ENCODE measurements at places on chromosomes 11 and 22.

DNA sequence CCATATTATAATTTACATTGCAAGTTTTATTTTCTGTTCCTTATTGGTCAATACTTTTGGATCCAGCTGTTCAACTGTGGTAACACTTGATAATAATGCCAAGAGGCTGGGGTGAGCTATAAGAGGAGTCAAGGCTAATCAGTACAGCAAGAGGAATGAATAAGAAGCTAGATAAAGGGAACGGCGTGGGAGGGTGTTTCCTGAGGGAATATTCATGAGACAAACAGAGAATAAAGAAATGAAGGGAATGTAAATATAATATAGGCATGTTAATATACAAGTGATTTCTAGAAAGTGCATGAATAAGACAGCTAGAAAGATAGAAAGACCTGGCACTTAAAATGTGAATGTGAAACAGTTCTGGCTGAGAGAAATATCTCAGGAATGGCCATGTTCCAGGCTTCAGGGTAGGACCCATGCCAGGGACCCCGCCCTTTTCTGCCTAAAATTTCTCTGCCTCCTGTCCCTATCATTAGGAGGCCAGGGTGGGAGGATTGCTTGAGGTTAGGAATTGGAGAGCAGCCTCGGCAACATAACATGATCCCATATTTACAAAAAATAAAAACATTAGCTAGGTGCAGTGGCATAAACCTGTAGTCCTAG lies 3.9 kb downstream of the OR51B4 start:
- DNase-seq: no peak

DNA sequence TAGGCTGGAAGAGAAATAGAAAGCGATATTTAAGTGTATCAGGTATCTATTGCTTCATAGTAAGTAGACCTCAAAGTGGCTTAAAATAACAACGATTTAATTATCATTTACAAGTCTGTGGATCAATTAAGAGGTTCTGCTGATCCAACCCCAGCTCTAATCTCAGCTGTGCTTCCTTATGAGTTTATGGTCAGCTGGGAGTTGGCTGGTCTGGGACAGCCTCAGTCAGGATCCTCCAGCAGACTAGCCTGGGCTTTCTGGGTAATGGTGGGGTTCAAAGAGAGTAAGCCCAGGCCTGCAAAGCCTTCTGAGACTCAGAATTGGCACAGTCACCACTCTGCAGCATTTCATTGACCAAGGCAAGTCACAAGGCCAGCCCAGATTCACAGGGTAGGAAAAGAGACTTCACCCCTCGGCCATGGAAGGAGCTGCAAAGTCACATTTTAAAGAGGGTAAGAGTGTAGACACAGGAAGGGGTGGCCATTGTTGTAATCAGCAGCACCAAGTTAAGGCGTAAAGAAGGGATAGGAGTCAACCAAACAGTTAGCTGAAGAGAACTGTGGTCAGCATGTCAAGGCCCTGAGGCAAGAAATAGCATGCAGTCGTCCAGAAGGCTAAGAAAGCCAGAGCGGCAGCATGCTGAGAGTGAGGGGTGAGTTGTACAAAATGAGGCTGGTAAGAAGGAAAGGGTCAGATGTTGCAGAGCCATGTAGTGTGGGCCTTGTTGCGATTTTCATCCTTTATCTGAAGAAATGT lies 168.2 kb downstream of the ETS1 start:
- no peak for DNase-seq

DNA sequence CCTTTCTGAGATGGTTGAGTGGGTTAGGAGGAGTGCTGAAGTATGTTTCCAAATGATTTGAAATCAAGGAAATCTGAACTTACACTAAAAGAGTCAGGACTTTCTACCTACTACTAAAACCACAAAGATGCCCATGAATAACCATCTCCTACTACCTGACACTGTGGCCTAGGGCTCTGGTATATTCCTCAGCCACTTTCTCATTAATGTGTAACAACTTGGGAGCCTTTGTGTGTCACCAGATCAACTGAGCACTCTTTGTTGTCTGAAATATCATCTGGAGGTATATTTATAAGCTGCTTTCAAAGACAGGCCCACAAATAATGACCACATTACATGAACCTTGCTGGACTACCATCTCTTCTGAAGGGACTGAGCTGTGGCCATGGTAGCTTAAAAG lies 43.9 kb downstream of the RELT start:
- DNase-seq: no peak

DNA sequence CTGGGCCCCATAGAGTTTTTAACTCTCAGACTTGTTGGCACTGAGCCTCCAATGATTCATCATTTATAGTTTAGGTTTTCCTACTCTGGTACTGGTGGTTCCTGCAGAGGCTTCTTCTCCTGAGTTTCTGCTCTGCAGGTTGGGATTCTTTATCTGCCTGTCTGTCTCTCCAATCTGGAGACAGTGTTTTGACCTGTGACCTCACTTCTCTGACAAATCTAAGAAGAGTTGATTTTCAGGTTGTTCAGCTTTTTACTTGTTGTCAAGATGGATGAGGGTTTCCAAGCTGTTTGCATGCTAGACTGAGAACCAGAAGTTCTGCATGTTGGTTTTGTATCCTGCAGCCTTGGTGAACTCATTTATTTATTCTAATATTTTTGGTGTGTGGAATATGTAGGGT lies 63.9 kb downstream of the JAM3 start:
- DNase-seq: no peak

DNA sequence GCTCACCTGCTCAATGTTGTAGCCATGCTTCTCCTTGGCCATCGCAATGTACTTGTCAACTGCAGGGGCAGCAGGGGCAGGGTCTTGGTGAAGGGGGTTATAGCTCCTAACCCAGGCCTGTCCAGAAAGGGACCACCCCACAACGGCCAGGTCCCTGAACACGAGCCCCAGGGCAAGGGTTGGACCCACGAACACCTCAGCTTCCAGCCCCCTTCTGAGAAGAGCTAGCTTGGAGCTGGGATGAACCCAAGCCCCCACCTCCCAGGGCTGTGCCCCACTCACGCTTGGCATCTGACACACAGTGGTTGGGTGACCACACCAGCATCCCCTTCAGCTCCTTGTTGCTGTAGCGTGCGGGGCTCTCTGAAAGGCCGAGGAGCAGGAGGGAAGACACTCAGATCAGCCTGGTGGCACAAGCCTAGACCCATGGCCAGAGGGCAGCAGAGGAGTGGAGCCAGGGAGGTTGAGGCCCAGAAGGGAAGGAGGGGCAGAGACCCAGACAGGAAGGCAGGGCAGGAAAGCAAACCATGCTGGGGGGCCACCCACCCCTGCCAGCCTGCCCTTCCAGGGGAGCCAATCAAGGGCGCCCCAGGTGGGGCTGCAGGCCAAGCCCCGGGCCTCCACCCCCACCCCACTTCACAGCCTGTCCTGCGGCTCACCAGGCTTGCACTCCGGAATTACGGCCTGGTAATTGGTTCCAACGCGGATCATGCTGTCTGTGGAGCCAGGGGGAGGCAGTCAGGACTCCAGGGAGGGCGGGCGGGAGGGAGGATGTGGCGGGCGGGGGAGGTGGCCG lies 1.9 kb downstream of the RCOR2 start:
- no peak for DNase-seq

GRCh38 chr11:16789063-16789420 lies 50.6 kb downstream of the C11orf58 start:
- no peak for DNase-seq

DNA sequence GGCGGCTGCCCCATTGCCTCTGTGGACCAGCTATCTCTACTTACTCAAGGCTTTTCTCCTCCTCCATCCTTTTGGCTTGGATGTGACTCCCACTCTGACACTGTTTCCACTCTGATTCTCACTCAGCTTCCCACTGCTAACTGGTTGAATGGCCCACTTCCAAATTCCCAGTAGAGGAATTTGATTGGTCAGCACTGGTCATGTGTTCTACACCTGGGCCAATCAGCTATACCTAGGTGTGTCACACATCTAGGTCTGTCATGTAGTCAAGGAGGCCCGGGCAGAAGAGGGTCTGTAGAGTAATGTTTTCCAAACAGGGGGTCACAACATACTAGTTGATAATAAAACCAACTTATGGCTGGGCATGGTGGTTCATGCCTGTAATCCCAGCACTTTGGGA lies 53.3 kb downstream of the TPBGL start:
- DNase-seq: no peak

DNA sequence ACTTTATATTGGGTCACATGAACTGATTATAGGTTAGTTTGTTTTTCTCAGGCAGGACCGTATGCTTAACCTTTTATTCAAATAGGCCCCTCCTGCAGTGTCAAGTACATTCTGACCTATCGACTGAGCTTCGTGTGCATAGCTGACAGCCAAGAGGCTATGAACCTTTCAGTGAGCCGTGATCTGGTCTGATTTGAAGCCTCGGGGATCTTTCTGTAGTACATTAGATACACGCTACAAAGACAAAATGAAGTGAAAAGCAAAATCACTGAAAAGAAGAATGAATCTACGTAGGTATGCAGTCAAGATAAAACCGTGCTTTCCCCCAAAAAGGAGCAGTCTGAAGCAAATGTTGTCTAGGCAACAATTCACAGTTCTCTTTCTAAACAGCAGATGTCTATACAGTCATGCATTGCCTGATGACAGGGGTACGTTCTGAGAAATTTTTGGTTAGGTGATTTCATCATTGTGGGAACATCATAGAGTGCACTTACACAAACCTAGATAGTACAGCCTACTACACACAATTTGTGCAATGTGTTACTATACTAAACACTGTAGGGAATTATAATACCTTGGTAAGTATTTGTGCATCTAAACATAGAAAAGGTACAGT lies 18.1 kb downstream of the JHY start:
- DNase-seq: no peak

GRCh38 chr11:33996498-33997454 lies 54.8 kb upstream of the CAPRIN1 start:
- DNase-seq: peak; percentile 75

DNA sequence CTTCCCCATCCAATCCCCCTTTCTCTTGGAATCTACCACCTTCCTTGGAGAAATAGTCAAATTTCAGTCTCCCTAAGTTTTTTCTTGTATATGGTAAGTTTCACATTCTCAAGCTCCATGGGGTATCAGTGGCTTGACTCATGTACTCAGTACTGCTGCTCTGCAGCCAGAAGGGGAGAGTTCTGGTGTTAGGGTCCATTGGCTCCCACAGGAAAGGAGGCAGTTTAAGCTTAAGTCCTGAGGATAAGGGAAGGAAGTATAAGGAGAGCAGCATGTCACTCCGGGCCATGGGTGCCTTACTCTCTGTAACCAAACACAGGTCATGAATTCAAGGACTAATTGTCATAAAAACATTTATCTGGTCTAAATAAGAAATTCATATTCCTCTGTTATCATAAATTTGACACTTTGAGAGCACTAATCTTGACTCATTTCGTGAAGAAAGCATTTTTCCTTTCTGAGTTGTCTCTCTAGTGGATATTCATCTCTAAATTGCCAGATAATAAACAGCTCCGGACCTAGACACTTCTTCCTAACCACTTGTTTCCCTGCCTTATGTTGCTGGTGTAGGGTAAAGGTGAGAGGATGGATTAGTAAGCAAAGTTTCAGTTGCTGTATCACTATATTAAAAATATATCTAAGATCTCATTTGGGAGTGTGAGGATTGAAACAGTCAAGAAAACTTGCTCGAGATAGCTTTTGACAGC lies 20.1 kb upstream of the SORL1 start:
- no peak for DNase-seq

- DNase-seq: no peak
Observed at GRCh38 chr11:93821617-93822016, 28.8 kb downstream of the VSTM5 start.

DNA sequence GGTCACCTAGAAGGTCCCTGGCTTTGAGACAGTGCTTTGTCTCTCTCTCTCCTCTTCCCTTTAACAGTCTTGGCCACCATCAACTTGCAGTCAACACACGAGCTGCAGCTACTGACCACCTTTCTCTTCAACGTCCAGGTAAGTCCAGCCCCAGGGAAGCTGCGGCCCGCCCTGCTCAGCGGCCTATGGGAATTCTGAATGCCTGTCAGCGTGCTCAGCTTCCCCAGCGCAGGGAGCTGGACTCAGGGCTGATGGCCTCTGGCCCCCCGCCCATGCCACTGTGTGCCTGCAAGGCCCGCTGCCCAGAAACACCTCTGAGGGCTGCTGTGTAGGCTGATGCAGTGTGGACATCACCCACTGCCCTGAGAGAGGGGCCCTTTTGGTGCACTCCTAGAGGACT lies 32.5 kb downstream of the GLB1L2 start:
- no peak for DNase-seq

- no peak for DNase-seq
Observed at GRCh38 chr11:108508653-108509593, 10.7 kb upstream of the POGLUT3 start.

GRCh38 chr11:73204711-73205121 lies 13.4 kb upstream of the P2RY2 start:
- no peak for DNase-seq

DNA sequence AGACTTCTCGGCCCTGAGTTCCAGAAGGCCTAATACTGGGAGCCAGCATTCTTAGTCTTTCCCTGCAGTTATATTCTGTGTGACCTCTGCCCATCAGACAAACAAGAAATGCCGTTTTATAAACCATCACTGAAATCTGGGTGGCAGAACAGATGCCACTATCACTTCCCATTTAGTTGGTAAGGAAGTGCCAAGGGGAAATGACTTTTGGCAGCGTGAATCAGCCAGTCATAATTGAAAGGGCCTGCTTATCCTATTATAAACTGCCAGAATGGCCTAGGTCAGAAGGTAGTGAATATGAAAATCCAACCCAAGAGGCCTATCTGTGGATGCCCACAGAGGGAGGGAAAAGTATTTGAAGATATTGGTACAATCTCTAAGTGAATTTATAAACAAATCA lies 646.8 kb upstream of the CCDC90B start:
- DNase-seq: no peak

GRCh38 chr22:43515902-43516301 lies 104.1 kb downstream of the MPPED1 start:
- DNase-seq: no peak

DNA sequence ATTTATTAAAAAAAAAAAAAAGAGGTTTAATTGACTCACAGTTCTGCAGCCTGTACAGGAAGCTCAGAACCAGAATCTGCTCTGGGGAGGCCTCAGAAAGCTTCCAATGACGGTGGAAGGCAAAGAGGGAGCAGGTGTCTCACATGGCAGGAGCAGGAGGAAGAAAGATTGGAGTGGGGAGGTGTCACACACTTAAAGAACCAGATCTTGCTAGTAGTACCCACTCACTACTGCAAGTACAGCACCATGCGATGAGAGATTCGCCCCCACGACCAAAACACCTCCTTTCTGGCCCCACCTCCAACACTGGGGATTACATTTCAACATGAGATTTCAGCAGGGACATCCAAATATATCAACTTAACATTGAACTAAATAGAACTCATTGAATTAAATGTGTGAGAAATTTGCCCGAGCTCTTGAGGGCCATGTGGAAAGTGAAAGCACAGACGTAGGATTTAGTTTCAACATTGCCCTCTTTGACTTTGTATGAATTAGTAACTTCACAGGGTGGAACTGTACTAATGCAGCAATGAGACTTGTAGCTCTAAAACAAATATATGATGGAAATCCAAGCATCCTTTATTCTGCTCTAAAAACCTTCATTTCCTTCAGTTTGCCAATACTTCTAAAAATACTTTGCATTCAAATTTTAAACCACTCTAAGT lies 628.2 kb downstream of the FAM181B start:
- DNase-seq: no peak

GRCh38 chr11:123479048-123479837 lies 49.2 kb downstream of the GRAMD1B start:
- no peak for DNase-seq
